ENCODE measurements at places on chromosomes 2 and 18.

DNA sequence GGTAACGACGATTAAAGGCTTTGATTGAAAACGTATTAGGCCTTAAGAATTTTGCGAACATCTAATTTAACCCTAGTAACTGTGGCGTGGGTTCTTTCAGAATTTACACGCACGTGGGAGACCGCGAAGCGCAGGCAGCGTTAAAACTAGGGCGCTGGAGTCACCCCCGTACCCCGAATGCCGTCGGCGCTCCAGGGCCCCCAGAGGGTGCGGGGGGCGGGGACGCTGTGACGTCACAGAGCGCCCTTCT is 673 bp upstream of the SMCHD1 start:
- DNase-seq: peak; percentile 89

DNA sequence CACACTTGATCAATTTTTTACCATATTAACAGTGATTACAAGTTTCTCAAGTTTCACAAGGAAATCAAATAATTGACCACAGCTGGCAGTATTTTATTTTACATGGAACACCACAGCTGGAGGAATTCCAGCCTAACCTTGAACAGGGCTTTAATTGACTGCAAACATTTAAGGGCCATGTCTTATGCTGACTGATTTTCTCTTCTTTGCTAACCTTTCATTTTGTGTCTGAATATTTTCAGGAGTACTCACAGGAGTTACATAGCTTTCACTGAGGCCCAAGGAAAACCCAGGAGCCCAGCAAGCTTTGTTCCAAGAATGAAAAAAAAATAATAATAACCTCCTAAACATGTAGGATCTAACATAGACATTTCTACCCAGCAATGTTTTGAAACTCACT is 49.6 kb downstream of the FRZB start:
- DNase-seq: no peak

DNA sequence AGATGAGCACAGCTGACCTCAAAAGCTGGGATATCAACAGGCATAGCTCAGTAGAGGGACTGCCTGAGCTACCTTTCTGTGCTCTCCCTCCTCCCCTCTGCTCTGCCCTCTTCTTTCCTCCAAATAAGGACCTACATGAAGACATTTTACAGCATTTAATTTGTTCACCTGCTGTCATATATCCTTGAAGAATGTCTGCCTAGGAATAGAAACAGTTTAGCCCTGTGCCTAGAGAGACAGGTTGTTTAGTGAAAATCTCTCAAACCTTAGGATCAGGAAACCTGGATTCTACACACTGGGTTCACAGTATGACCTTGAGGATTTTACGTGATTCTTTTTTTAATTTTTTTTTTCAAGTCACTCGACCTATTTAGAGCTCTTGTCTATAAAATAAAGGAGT is 213.0 kb upstream of the SETBP1 start:
- no peak for DNase-seq

GRCh38 chr18:48022531-48023329 is 92.3 kb upstream of the SMAD2 start:
- no peak for DNase-seq

GRCh38 chr18:70386582-70386981 is 97.7 kb downstream of the SOCS6 start:
- no peak for DNase-seq

DNA sequence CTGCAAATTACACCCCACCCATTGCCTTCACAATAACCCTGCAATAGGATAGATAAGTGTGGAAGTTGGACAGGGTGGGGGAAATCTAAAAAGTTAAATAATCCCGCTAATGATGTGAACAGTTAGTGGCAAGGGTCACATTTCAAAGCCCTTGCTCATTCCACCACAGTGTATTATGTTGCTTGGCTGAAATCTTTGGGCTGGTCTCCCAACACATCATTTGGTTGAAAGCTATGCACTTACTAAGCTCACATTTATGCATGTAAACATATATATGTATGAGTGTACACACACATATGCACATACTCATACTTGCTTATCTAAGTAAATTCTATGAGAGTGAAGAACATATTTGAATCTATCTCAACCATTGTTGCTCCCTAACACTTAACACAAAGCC is 197.8 kb downstream of the RDH14 start:
- DNase-seq: no peak

DNA sequence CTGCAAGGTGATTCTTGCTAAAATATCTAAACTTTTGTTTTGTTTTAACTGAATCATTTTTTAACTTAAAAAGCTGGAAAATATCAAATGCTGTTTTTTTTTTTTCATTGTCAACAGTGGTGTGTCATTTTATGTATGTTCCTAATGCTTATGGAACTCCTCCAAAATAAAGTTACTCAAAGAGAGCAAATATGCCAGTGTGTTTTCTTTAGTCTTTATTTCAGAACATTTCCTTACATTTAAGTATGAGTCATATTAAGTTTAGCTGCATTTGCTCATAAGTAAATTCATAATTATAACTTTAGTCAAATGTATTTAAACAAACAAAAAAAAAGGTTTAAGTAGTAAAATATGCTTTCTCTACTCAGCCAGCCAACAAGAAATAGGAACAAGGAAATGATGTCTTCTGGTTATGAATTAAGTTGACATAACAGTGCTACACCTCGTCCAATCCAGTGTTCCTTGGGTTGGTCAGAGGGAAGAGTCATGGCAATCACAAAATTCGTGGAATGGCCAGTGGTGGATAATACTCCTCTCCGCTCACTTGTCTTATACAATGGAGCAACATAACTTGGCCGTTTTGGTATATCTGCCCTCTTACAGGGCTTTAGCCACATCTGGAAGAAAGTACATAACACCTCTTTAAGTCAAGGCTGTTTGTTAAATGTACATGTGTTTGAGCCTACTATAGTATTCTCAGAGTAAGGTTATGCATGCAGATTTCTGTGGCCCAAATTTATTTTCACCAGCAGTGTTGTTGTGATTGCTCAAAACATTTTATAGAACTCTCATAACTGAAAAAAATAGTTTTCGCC is 80.7 kb downstream of the SLC39A10 start:
- no peak for DNase-seq

DNA sequence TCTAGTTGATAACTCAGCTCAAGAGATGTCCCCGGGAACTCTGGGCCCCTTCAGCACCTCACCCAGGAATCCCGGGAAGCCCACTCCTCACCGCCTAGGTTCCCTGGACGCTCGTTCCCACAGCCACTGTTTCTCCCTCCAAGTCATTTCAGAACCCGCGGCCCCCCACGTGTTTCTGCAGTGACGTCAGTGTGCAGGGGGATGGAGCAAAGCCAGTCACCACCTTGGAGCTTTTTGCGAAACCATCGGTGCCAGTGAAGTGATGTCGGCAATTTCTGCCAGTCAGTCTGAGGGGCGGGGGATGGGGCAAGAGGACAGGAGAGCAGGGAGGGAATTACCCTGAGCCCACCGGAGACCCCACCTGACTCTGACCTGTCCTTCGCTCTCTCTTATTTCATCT is 119.2 kb downstream of the SNTG2 start:
- no peak for DNase-seq

DNA sequence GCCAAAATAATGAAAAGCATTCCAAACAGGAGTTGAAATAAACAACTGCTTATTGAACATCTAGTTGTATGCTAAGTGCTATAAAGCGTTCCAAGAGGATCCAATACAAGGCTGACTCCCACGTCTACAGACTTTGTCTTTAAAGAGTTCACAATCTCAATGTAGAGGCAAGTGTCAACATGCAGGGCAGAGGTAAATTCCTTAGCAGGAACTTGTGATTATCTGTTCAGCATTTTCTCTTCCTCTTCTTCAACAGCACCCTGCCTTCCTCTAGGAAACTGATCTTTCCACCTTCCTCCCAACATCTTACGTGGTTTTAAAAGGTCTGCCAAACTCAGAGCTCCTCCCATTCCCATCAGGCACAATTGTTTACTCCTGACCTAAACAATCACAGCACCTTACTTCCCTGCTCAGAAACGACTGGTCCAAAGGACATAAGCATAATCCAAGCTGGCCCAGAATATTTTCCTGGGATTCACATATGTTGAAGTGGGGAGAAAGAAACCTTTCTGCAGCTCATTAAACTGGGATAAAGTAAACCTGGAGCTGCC is 83.9 kb downstream of the ITSN2 start:
- DNase-seq: no peak

- no peak for DNase-seq
These were observed 43.5 kb downstream of the SLC14A2 start for GRCh38 chr18:45658756-45659155.

- DNase-seq: no peak
These were observed 161.3 kb downstream of the RTP5 start for GRCh38 chr2:242030858-242031257.

GRCh38 chr2:84832772-84833461 is 48.0 kb downstream of the TRABD2A start:
- DNase-seq: peak; percentile 41

GRCh38 chr18:30920757-30921156 is 121.8 kb downstream of the DSC3 start:
- DNase-seq: no peak

- DNase-seq: no peak
These were observed 79.0 kb downstream of the CIB4 start for GRCh38 chr2:26561918-26562810.

Measured in CD4-positive, alpha-beta T cell treated with Interleukin-15 for 1 hour (primary cell).